ENCODE measurements at places on chromosomes 2 and 18.
A peak's percentile ranks its signal among the peaks of the same experiment; 100 is the strongest.

- no peak for DNase-seq
Measured at GRCh38 chr2:236671896-236672562, 102.4 kb downstream of the ACKR3 start.

DNA sequence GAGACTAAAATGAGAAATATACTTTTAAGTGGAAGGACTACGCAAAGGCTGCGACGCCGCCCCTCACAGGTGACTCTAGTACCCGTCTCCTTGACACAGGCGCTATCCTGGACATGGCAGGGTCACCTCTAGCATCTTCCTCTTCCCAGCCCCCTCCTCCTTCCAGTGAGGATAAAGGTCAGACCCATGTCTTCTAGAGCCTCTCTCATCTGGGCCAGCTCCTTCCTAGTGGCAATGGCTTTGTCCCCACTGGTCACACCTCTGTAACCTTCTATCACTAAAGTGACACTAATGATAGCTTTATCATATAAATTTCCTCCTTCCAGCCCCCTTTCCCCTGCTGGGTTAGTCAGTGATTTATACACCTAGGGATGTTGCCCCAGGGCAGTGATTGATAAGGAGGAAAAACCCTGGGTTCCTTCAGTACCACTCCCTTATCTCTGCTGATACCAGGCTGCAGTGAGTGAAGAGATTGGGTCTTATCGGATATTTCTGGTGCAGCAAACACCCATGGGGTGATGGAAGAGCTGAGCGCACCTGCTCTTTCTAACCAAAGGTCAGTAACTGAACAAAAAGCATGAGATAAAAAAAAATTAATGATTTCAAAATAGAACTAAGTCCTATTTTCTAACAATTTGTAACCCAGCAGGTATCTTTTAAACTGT, 62.0 kb upstream of the FZD5 start:
- DNase-seq = no peak

- peak; percentile 48 for DNase-seq
Measured at GRCh38 chr2:8089596-8089995, 592.3 kb upstream of the ID2 start.

- no peak for DNase-seq
Measured at GRCh38 chr2:76721226-76721625, 801.0 kb downstream of the LRRTM4 start.

- DNase-seq = no peak
Measured at GRCh38 chr2:48768669-48769068, 13.1 kb upstream of the LHCGR start.

- DNase-seq = peak; percentile 2
Measured at GRCh38 chr2:99554238-99554637, 64.4 kb upstream of the REV1 start.

DNA sequence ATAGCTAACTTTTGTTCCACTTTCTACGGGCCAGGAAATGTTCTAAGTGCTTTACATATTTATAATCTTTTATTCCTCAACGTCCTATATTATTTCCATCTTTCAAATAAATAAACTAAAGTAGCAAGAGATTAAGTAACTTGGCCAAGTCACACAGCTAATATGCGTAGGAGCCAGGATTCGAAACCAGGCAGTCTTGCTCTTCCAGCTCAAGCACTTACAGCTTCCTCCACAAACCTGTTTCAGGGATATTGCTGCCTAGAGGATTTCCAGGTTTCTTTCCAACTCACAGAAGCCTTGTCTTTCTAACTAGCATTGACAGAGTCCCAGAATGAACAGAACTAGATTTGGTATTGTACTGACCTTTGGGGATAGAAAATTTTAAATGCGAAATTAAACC, 102.5 kb downstream of the FIGN start:
- no peak for DNase-seq

DNA sequence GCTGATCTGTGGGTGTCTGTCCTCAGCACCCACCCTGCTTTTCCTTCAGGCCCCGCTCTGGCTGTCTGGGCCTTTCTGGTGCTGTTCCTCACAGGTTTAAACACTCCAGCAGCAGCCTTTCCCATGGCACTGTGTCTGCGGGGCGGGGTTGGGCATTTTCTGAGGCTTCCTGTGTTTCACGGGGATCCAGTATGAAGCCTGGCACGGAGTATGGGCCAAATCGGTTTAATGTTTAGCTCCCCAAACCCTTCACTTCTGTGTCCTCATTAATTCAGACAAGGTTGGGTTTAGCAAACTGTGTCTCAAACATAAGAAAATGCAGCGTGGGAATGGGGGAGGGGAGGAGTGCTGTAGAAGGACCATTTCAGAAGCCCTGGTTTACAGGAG, 44.9 kb downstream of the HPCAL1 start:
- DNase-seq = no peak

DNA sequence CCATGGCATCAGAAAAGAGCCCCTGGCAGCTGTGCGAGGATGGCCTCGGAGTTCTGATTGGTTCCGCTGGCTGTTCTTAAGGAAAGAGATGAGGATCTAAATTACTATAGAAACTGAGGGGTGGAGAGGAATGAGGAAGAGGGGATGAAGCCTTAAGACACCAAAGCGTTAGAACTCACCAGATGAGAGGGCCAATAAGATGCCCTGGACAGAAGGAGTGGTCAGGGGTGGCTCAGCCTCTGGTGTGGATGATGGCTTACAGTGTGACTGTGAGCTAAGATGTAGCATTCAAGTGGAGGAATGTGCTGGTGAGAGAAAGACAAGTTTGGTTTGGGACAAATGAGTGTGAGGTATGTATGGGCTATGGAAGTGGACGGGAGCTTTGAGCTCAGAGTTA, 97.8 kb downstream of the ZFP36L2 start:
- DNase-seq = no peak

GRCh38 chr2:233791151-233791882, 13.2 kb downstream of the MROH2A start:
- no peak for DNase-seq

DNA sequence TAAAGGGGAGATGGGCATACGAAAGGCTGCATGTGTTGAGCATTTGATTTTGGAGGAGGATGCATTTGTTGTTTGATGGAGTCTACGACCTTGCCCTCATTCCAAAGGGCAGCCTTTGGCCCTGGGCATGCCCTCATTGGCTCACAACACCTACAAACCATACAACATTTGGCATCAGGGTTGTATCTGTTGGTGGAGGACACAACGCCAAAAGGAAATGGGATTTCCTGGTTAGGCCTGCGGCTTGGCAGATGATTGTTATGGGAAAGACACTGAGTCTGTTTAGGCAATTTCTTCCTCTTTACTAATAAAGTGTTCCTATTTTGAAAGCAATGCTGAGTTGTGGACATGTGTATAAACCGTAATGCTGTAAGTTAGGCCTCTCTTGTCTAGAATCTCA, 246.9 kb downstream of the LDLRAD4 start:
- no peak for DNase-seq

DNA sequence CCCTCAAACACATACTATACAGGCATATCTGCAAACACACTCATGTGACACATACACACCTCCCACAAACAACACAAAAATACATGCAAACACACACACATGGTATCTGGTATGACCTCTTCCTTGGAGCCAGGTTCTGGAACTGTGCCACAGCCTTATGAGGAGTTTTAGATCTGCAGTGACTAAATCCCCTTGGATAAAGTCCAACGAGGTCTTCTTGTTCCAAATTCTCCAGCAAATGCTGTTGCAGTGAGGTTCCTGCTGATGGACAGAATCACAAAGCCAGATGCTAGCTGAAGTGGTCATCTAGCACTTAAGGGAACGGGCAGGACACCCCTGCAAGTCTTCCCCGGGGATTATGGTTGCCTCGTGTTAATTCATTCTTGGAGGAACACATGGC, 54.5 kb upstream of the DAPL1 start:
- peak; percentile 85 for DNase-seq

- no peak for DNase-seq
Measured at GRCh38 chr2:242075696-242076095, 206.2 kb downstream of the RTP5 start.

DNA sequence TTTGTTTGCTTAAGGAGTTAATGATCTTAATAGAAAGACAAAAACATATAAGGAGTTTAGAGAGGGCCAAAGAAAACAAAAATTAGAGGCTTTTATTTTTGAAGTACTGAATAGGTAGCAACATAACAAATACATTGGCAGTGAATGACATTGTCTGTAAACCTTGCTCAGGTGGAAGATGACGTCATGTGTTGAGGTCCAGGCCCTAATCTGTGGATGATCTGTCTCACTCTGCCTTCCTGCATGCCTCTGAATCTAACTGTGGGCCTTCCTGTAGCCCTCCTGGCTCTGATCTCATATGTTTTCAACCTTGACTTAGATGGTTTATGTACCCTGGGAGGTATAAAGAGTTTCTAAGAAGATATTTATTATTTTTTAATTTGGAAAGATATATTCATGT, 58.1 kb upstream of the DYNAP start:
- no peak for DNase-seq

- peak; percentile 75 for DNase-seq
Measured at GRCh38 chr18:76450452-76451395, 44.3 kb downstream of the ZNF516 start.

DNA sequence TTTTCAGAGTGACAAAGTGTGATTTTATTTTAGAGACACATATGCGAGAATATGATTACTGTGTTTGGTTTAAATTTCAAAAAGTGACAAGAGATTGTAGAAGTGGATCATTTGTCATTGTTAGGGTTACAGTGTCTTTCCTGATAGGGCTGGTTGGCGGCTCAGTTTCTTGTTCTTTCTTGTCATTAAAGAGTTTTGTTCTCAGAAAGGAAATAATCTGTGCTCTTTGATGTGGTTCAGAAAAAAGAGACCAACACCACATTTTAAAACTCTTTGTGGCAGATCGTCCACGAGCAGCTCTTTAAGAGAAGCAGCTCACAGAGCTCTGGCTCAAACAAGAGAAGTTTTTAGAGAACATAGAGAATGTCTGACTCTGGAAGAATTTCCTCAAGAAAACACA, 45.6 kb upstream of the ZNF532 start:
- DNase-seq = no peak

DNA sequence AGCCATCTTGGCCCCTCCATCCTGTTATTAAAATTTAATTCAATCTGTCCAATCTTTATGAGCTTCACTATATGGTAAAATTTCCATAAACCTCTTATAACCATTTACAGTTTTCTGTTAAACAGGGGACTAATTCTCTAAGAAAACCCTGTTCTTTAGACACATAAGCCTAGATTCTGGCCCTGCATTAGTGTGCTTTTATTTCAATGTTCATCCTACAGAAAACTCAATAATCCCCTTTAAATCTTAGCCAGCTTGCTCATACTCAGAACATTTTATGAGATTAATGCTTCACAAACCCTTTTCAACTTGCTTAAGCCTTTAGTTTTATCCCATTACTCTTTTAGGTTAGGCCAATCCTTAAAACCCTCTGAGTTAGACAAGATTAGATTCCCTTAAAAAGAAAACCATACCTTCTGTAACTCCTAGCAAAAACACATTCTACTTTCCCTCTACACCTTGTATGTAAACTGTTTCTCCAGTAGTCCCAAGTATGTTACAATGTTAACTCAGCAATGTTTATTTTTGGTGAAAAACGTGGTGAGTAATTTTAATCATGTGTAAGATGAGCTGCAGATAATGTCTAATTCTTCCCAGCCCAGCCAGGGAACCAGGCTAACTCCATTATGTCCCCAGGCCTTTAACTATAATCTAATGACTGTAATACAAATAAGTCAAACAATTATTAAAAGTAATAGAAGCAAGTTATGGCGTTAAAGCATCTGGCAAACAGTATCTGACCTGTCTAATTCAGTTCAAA, 1953.4 kb upstream of the LRRTM1 start:
- DNase-seq = no peak

DNA sequence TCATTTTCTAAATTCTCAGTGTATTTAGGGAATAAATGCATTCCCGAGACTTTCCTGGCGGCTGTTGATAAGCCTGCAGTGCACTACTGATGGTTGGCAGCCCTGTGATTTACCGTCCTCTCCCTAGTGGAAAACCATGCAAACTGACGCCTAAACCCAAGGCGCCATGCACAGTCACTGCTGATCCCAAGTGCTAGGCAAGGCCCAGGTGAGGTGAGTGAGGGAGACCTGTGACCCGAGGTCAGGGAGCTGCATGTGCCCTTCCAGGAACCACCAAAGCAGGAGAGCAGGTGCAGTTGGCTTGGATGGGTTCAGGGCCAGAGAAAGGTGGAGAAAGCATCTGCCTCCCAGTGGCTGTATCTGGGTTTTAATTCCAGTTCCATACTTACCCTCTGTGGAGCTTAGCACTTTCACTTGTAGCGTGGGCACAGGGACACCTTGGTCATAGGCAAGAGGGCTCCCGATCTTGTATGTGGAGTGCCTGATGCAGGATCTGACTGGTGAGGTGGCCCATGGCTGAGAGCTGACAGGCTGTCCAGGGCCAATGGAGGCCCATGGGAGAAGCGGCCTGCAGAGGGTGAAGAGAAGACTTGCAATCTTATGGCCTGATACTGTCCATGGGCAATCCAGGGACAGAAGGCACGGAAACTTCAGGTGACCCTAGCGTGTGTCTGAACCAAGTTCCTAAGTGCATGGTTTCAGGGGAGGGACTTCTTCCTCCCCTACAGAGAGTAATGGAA, 131.3 kb downstream of the SH3RF3 start:
- DNase-seq = no peak

- no peak for DNase-seq
Measured at GRCh38 chr2:146989741-146990140, 855.1 kb upstream of the ACVR2A start.

DNA sequence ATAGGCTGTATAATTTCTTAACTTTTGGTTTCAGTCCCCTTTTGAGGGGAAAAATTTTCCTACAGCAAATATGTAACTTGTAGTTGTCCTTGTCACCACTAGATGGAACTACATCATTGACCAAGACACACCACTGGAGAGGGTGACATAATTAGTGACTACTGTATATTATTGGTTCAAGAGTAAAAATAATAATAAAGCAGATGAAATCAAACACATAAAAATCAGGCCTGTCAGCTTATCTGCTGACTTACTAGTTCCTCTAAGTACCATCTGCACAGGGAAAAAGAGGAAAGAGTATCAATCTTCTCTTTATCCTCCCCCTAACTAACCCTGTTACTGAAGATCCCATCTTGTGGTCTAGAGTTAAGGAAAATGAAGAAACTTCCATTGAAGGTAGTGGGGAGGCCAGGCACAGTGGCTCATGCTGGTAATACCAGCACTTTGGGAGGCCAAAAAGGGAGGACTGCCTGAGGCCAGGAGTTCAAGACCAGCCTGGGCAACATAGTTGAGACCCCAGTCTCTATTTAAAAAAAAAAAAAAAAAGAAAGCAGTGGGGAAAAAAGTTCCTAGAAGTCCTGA, 29.6 kb upstream of the ENOSF1 start:
- DNase-seq = peak; percentile 69

- DNase-seq = peak; percentile 82
Measured at GRCh38 chr2:84901593-84902120, 3.8 kb upstream of the TMSB10 start.

DNA sequence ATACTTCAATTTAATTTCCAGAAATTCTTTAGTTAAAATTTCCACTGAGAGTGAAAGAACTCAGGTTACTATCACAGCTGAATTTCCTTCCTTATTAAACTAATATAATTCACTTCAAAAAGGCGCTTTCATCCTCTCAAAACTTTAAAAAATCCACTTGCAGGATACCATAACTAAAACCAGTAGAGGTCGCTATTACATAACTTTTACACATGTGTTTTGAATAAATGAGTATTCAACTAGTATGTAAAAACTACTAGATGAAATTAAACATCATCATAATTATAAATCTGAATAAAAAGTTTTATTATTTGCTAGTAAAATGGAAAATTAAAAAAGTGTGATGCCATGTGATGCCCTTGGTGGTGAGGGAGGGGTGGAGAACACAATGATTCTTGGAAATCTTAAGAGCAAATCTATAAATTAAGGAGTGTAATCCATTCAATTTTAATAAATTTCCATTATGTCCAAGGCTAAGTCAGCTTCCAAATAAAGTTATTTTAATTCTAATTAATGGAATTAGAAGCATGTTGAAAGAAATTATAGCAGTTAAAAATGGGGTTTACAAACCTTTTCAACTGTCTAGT, 61.4 kb downstream of the SOS1 start:
- DNase-seq = peak; percentile 72

- peak; percentile 31 for DNase-seq
Measured at GRCh38 chr2:36492216-36492945, 105.6 kb downstream of the FEZ2 start.
